ENCODE measurements at places on chromosomes 3 and 15.
A peak's percentile ranks its signal among the peaks of the same experiment; 100 is the strongest.

DNA sequence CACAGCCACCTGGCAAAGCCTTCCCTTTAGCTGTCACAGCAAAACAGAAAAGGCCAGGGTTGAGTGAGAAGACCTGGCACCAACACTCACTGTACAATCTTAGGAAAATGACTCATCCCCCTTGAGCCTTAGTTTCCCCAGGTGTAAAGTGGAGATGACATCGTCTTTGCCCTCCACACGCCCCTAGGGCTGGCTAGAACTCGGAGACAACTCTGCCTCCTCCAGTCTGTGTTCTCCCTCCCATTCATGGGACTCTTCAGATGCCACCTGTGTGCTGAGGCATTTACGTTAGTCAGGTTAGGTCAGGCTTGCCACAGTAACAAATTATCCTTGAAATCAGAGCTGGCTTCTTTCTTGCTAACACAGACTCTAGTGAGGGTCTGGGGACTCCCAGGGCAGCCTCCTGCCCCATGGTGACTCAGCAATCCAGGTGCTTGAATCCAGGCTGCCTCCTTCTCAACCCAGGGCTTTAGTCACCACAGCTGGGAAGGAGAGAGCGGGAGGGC, 252.6 kb downstream of the PLCL2 start:
- no peak for DNase-seq

DNA sequence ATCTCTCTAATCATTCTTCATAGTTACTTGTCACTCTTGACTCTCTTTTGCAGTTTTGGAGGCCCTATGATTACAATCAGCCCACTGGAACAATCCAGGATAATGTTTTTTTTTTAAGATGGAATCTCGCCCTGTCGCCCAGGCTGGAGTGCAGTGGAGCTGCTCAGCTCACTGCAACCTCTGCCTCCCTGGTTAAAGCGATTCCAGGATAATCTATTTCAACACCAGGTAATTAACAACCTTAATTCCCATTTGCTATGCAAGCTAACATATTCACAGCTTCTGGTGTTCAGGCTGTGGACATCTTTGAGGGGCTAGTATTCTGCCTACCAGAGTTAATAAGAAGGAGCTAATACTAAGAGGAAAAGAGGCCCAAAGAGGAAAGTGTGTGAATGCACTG, 1.1 kb upstream of the BLOC1S6 start:
- no peak for DNase-seq

DNA sequence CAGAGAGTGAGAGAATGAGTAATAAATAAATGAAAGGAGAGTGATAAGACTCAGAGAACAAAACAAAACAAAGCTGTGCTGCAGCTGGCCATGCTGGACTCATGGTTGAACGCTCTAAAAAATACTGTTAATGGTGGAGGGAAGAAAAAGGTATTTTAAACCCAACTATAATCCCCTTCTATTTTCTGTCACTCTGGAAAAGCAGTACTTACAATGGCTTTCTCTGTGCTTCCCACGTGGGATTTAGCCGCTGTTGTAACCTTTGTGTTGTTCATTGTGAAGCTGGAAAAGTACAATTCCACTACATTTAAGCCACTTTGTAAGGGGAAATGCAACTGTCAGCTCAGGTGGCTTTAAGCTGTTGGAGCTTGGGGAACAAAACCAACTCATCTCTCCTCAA, 917.7 kb downstream of the IGSF11 start:
- no peak for DNase-seq

DNA sequence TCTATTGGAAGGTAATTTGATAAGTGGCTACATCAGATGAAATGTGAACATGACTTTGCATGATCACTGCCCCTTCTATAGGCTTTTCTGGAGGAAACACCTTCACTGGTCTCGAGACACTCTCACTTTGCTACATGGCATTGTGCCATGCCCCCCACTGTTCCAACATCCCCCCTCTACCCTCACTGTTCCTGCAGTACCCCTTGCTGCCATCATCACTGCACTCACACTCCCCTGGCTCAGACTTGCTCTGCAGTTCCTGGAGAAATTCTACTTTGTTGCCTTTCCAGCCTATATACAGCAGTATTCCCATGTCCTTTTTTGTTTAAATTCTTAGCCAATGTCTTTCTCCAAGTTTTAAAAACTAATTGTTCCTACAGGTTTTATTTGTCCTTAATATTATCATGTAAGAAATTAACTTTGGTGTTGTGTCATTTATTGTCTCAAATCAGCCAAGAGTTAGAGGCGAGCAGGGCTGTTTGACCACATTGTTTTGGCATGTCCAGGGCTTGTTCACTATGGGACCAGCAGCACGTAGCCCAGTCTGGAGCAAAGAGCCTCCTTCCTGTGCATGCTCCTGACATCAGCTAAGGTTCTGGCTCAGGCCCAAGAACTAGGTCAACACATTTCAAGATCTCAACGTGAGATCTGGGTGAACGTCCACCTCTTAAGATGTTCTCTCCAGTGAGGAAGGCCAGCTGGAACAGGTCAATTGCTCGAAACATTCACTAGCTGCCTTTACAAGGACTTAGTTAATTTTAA, 246.4 kb downstream of the SLC9A9 start:
- DNase-seq = no peak

DNA sequence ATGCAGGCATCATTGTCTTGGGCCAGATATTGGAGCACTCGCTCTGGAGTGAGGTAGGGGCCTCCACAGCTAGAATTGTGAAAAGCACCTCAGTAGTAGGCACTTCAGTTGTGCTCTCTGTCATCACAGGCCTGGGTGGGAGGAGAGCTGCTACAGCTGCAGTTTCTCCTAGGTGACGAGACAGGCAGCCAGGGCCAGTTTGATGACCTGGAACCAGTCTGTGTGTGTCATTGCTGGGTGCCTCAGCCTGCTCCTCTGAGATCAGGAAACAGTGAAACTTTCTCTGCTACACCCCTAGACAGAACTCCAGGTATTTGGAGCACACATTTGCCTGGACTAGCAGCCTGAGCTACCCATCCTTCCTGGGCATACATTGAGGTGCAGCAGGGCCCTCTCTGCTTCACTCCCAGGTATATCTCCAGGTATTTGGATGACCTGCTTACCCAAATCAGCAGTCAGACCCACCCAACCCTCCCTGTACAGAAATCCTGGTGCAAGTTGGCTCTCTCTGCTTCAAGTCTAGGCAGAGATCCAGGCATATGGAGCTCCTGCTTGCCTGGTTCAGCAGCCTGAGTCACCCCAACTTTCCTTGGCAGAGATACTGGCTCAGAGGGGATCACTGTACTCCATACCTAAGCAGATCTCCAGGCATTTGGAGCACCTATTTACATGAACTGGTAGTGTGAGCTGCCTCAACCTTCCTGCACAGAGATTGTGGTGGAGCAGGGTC, 54.3 kb upstream of the SGO1 start:
- DNase-seq = no peak

DNA sequence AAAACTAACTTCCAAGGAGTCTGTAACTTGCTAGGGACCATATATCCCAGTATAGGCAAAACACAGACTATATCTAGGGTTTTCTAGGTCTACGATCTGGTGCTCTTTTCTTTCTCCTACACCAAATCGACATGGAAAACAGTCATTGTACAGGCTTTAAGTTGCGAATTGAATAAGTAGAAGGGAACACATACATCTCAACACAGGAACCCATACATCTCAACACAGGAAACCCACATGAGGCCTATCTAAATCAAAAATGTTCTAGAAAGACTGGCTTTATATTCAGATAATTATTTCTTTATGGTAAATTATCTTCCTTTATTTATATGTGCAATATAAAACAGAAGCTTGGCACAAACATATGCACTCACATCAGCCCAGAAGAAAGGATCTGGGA, 126.6 kb downstream of the ADAM10 start:
- DNase-seq = no peak

GRCh38 chr3:53921296-53921695, 29.6 kb upstream of the SELENOK start:
- no peak for DNase-seq

- DNase-seq = no peak
These were observed 12.8 kb upstream of the MTMR10 start for GRCh38 chr15:31004220-31004733.

GRCh38 chr3:182843478-182843877, 50.2 kb downstream of the ATP11B start:
- no peak for DNase-seq

DNA sequence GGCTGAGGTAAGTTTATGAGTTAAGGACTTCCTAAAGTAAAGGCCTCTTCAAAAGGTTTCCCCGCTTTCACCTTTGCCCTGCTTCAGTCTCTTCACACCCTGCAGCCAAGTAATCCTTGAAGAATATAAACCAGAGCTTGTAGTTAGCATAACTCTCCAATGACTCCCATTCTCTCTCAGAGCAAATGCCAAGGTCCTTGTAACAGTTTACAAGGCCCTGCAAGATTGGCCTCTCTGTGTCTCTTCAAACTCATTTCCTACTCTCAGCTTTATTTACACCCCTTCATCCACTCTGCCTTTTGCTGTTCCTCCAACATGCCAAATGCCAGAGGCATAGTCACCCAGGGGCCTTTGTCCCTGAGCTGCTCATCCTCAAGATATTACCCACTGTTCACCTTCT, 60.5 kb upstream of the MME start:
- DNase-seq = no peak

GRCh38 chr3:126347543-126348161, 9.6 kb downstream of the KLF15 start:
- DNase-seq = no peak

DNA sequence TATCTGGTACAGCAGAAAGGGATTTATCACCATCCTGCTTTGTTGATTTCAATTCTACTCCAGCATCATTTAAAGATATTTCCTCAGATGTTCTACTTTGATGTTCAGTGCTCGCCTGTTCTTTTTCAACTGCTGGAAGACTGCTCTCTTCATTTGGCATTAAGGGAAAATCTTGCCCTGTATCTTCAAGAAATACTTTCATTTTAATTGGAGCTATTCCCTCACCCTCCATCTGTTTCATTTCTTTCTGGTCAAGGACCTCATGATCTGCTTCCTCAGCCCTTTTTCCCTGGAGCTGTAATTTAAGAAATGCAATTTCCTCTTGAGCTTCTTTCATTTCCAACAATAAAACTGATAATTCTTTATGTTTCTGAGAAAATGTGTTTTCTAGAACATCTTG, 37.8 kb upstream of the HCLS1 start:
- no peak for DNase-seq

DNA sequence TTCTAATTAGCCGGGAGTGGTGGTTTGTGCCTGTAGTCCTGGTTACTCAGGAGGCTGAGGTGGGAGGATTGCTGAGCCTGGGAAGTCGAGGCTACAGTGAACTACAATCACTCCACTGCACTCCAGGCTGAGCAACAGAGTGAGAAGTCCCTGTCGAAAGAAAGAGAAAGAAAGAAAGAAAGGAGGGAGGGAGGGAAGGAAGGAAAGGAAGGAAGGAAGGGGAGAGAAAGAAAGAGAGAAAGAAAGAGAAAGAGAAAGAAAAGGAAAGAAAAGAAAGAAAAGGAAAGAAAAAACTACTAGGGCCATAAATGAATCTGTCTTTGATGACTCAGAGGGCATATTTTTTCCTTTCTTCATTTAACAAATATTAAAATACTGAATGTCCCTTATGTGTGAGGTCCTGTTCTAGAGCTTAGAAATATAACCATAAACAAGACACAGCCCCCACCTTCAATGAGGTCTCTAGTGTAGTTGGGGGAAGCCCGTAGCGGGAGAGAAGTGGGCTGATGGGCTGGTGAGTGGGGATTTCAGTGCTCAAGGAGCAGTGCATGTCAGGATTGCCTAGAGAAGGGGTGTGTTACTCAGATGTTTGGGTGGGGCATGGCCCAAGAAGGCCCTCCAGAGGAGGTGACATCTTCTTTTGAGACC, 35.2 kb upstream of the PIAS1 start:
- no peak for DNase-seq

DNA sequence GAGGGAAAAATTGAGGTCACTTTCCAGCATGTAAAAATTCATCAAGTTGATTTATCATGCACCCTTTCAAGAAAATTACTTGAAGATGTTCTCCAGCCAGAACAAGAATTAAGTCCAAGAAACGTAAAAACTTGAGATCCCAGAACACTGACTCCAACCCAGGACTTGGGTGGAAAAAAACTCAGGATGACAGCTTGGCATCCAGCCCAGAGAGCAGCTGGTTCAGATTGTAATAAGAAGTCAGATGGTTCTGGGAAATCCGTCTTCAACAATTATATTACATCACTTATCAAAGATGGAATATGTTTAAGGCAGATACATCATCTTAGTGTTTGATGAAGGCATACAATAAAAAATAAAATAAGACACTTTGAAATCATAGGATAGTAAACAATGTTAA, 23.0 kb upstream of the DNAJC13 start:
- DNase-seq = no peak

DNA sequence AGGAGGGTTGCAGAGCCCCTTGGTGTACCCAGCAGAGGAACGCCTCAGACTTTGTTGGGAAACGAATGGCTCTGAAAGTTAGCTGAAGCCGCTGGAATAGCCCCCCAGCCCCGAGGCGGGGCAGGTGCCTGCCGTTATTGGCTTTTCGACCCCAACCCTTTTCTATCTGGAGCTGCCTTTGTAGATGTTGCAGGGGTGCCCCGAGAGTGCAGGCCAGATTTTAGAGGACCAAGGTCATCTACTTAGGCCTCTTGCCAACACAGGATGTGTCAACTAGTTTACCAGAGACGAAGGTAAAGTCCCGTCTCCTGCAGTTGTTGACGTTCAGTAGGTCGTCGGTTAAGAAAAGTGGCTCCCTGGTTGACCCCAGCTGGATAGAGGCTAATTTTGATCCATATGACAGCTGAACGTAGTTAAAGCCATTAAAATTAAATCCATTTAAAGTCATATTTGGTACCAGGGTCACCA, 579 bp upstream of the UBE3A start:
- no peak for DNase-seq

- no peak for DNase-seq
These were observed 836 bp upstream of the AKAP13 start for GRCh38 chr15:85379403-85380131.

DNA sequence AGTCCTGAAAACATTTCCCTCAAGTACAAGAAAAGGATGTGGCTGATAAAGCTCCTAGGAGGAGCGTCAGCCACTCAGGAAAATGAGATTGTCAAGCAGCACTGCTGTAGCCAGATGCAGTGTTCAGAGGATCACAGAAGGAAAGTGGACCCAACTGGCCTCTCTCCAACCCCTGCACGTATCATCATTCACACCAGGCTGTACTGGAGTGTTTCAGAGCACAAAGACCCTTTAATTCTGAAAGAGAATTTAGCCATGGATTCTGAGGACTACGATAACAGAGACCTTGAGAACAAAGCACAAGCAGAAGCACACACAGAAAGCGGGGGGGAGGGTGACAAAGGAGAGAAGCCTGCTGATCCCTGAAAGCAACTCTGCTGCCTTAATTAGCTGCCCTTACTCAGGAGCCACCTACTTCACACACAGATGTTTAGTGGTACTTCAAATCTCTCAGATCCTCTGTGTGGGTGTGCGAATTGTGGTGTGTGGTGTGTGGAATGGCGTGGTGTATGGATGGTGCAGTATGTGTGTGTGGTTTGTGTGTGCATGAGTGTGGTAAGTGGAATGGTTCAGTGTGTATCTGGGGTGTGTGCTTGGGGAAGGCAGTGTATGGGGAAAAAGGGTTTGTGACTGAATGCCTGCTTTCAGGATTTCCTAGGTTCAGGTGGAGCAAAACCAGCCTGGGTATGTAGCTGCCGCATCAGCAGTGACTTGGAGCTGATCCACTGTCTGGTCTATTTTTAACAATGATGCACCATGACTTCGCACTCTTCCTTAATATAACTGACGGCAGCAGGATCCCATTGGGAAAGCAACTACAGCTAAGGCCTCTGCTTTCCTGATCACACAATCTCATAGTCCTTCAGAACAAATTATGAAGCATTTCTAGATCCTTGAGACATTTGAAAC, 192.5 kb downstream of the RSL24D1 start:
- DNase-seq = no peak

- DNase-seq = peak; percentile 21
These were observed at the start of gene EHHADH for GRCh38 chr3:185253645-185254410. Gene EHHADH, minus strand, starts transcription at chr3:185254049. Its CDS starts 27 bp downstream, at chr3:185254022.

- DNase-seq = no peak
These were observed 208.7 kb upstream of the LRIG1 start for GRCh38 chr3:66709532-66709931.
